ENCODE measurements at places on chromosomes 16 and 17.

GRCh38 chr16:23333034-23333579 is 31.0 kb downstream of the SCNN1B start:
- DNase-seq = no peak

- DNase-seq = no peak
Measured at GRCh38 chr16:77946823-77947222, 75.5 kb upstream of the CLEC3A start.

DNA sequence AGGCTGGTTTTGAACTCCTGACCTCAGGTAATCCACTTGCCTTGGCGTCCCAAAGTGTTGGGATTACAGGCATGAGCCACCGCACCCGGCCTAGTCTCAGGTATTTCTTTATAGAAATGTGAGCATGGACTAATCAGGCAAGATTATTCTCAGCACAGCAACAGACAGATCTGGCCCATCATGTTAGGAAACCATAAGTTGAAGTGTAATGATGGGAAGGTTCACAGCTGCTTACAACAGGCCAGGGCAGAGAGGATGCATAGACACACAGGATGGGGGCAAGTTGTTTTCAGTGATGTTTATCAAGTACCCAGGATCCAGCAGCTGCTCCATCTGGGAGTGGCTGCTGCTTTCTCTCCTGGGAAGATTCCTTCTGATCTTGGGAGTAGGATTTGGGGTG is 16.6 kb upstream of the NOS2 start:
- DNase-seq = no peak

DNA sequence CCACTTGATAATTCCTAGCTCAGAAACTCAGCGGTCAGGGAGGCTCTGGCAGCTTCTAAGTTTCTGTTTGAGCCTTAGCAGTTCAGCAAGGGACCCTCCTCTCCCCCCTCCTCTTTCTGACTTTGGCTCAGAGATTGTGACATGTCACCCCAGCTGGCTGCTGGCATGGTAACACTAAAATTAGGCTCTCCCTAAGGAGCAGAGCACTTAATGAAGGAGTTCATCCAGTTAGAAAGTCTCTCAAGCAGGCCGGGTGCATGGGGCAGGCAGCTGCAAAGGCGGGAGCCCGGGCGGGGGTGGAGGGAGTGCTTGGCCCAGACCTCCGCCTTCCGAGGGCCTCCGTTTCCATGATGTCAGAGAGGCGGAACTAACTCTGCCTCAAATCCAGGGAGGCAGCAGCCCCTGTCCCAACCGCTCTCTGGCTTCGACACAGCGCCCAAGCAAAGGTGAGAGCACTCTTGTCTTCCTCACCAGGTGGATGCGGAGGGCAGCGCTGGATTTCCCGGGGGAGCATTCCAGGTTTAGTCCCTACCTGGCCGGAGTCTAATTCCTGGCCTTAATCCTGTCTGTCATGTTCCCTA is 128.0 kb upstream of the PLCG2 start:
- DNase-seq = no peak

DNA sequence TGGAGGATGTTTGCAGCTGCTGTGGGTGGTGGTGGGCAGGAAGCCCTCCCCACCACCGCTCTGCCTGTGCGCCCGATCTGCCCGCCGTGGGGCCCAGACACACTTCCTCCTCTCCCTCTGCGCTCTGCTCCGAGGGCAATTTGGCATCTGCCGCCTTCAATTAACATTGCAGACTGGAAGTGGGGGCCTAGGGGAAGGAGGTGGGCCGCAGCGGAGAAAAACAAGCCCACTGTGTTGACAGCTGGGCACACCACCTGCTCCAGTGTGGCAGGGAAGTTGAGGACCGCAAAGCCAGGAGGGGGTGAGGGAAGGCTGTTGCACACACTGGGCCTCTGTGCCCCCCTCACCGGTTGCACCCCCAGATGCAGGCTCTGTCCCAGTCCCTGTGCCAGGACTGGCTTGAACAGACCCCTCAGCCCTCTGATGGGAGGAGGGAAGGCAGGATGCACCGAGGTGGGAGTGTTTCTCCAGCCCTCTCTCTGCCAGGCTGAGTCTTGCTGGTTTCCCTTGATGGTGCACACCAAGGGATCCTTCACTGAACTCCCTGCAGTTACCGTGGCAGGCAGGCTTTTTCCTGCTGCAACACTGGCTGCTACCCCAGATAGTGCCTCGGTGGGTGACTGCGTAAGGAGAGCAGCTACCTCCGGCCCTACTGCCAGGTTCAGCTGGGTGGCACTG is 72.8 kb upstream of the MED9 start:
- no peak for DNase-seq

GRCh38 chr17:1067282-1067956 is 70.5 kb downstream of the TIMM22 start:
- no peak for DNase-seq

- DNase-seq = no peak
Measured at GRCh38 chr16:9953908-9954570, 228.2 kb downstream of the GRIN2A start.

- DNase-seq = no peak
Measured at GRCh38 chr17:82000803-82001570, 21.7 kb downstream of the CENPX start.

DNA sequence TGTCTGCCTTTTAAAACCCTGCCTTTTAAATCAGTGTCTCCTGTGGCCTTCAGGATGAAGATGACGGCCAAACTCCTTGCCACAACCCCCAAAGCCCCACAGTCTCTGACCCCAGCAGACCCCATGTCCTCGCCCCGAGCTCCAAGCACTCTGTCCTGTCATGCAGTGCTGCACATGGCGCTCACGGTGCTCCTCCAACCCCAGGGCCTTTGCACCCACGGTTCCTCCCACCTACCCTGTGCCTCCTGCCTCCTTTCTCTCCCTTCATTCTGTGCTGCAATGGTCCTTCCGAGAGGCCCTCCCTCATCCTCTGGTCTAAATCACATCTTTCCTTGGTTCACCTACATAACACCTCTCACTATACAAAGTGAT is 235.3 kb downstream of the KATNIP start:
- DNase-seq = no peak

- DNase-seq = no peak
Measured at GRCh38 chr17:39416141-39416540, 14.7 kb upstream of the FBXL20 start.
